ENCODE measurements at places on chromosomes 16 and 17. TPM values are rescaled to one million over a fixed set of nuclear protein-coding genes. Genes with fewer than 3 reads are reported as not detected.

DNA sequence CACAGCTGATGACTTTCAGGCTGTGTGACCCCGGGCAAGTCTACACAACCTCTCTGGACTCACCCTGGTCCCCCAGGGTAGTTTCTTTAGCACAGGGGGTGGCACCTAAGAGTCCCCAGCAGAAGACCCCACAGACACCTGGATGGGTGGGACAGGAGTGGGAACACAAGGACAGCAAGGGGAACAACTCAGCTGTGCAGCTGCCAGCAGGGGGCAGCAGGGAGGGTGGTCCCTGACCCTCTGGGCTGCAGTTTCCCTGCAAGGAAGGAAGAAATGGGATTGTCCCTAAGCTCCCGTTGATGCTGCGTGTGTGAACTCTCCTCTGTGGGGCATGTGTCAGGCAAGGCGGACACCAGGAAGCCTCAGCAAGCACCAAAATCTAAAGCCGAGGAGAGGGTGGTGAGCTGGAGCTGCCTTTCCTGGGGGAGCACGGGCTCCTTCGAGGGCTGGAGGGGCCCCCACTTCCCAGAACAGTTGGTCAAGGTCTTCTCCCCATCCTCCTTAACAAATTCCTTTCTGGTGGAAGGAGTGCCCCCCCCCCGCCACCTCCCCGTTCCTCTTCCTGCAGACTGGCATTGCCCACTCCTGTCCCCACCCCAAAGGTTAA is 24.1 kb upstream of the CDH5 start:
- peak; percentile 6 for DNase-seq

DNA sequence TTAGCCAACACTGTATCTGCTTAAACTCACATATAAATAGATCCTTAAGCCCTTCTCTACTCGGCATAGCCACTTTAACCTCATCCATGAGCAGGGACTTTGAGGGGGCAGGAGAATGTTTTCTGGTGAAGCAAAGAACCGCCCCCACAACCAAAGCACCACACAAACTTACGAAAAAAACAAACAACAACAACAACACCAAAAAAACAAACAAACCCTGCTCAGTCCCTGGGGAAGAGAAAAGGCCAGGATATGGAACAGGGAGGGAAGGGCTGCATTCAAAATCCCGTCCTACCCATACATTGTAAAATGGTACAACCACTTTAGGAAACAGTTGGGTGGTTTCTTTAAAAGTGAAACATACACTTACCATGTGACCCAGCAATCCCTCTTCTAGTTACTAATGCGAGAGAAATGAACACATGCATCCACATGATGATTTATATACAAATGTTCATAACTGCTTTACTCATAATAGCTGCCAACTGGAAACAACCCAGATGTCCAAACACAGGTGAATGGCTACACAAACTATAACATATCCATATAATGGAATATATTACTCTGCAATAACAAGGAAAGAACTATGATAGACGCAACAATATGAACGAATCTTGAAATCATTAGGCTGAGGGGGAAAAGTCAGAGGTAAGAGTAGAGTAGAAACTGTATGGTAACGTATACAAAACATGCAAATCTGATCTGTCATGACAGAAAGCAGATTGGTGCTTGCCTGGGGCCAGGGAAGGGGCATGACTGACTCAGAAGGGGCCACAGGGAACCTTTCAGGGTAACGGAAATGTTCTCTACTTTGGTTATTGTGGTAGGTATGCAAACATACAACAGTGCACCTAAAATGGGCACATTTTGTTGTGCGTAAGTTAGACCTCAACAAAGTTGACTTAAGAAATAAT is 37.7 kb upstream of the TOB1 start:
- DNase-seq = peak; percentile 84

GRCh38 chr16:3101841-3102470 is 2.9 kb upstream of the ZSCAN10 start:
- no peak for DNase-seq

- DNase-seq = peak; percentile 73
These were observed 63.5 kb upstream of the PVALEF start for GRCh38 chr17:81101614-81102306.

GRCh38 chr16:75787440-75787839 is 61.1 kb upstream of the CPHXL start:
- no peak for DNase-seq

DNA sequence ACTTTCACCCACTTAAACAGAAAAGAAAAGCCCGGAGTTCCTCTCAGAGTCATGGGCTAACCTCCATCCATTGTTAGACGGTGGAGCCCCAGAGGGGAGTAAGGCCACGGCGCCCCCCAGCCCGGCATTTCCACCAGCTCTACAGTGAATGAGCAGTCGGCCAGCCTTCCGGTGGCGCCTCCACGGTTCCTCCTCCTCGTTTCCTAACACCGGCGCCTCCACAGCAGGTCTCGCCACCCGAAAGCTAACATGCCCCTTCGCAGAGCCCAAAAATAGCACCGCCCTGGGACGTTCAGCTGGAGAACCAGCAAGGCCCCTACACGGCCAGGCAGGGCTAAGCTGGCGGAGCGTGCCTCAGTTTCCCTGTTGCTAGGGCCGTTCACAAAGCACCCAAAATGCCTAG is 858 bp downstream of the MMD start:
- DNase-seq = peak; percentile 38

GRCh38 chr17:83176623-83177583 is 97.5 kb downstream of the METRNL start:
- no peak for DNase-seq

DNA sequence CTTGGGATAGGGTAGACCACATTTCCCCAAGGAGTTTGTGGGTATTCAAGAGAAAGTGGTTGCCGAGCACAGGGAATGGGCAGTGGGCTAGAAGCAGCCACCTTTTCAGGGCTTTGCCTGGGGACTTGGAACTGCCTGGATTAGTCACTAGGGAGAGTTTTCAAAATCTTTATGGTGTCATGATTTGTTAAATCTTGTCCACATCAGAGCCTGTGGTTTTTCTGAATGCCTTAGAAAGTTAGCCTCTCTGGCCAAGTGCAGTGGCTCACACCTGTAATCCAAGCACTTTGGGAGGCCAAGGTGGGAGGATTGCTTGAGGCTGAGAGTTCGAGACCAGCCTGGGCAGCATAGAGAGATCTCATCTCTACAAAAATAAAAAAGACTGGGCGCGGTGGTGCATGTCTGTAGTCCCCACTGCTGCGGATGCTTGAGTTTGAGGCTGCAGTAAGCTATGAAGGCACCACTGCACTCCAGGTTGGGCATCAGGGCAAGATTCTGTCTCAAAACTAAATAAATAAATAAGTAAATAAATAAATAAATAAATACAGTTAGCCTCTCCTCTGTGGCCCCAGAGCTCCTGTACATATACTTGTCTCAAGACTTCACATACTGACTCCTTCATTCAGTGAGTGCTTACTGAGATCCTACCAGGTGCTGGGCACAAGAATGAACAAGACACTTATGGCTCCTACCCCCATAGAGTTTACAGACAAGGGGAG is 76.3 kb upstream of the HNF1B start:
- DNase-seq = no peak

DNA sequence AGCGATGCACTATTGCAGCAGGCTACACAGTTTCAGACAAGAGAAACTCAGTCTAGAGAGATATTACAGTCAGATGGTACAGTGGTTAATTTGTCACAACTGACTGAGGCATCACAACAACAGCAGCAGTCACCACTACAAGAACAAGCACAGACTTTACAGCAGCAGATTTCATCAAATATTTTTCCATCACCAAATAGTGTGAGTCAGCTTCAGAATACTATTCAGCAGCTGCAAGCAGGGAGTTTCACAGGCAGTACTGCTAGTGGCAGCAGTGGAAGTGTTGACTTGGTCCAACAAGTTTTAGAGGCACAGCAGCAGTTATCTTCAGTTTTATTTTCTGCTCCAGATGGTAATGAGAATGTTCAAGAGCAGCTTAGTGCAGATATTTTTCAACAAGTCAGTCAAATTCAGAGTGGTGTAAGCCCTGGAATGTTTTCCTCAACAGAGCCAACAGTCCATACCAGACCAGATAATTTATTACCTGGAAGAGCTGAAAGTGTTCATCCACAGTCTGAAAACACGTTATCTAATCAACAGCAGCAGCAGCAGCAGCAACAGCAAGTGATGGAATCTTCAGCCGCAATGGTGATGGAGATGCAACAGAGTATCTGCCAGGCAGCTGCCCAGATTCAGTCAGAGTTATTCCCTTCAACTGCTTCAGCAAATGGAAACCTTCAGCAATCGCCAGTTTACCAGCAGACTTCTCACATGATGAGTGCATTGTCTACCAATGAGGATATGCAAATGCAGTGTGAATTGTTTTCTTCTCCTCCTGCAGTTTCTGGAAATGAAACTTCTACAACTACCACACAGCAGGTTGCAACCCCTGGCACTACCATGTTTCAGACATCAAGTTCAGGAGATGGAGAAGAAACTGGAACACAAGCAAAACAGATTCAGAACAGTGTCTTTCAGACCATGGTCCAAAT is 34.1 kb downstream of the NQO1 start:
- DNase-seq = peak; percentile 77

GRCh38 chr16:68892898-68893297 is 49.6 kb downstream of the TANGO6 start:
- no peak for DNase-seq

DNA sequence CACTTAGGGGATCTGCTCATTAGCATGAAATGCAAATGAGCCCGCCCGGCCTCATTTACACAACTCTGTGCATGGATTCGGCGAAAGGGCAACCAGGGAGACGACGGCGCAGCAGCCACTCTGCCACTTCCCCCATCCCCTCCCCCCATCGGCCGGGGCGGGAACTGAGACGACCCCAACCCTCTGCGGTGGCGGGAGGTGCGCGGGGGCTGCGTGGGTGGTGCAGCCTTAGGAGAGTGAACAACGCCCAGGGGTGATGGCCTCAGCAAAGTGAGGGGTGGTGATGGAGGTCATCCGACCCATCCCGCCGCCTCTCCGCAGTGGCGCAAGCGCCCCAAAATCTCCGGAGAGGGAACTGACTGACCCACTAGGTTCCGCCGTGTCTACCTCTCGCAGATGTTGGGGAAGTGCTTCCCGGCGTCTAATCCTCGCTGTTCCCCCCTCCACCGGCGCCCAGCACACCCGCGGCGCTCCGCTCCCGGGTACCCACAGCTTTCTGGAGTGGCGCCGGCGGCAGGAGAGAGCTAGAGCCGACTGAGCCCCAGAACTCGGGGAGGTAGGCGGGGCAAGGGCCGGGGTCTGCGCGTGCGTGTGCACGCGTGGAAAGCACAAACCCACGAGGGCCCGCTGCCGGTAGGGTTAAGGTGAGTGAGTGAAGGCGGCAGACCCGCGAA is 1.4 kb upstream of the CACNA1G start:
- DNase-seq = no peak

DNA sequence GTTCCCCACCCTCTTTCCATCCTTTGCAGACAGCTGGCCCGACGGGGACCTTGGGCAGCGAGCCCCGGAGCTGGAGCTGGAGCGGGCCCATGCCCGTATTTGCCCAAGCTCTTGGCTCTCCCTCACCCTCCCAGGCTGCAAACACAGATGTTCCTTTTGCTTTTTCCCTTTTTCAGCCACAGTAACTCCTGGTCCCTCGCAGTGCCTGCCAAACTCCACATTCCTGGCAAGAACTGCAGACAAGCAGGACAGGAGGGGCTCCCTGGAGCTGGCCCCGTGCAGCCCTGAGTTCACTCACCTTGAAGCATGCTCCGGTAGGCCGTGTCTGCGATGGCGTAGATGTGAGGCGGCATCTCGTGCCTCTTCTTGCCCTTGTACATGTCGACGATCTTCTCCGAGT is 33.9 kb downstream of the MYH11 start:
- DNase-seq = no peak

DNA sequence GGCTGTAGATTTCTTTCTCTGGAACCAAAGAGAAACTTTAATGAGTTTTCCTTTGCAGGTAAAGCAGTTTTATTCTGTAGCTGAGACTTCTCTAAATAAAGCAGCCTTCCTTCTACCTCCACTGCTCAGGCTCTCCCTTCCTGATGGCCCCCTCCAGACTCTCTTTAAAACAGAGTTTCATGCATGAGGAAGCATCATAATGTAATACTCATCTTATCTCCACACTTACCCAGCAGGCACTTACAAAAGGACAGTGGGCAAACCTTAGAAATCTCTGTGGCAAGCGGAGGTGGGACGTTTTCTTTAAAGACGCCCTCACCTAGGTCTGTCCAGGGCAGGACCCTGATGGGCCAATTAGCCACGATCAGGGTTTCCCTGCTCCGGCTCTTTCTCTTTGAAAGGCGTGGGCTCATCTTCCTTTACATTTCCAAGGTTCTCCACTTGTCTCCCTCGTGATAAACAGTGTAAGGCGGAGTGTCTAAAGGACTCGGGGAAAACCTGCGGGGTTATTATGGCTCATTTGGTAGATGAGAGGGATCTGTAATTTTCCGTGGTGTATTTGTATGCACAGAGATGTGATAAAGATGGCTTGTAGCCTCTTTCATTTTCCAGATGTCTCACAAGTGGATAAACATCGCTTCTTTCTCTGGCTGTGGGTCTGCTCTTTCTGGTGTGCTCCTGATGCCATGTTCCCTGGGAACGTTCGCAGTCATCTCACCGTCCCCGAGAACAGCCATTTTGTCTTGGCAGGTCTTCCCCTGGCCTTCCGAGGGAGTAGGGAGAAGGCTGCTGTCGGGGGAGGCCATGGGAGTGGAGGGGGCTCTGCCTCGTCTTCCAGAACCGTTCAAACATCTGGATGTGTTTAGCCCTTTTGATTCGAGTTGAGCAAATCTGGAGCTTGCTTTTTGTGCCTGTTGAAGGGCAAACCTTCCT is 239.0 kb downstream of the CCDC182 start:
- DNase-seq = no peak

DNA sequence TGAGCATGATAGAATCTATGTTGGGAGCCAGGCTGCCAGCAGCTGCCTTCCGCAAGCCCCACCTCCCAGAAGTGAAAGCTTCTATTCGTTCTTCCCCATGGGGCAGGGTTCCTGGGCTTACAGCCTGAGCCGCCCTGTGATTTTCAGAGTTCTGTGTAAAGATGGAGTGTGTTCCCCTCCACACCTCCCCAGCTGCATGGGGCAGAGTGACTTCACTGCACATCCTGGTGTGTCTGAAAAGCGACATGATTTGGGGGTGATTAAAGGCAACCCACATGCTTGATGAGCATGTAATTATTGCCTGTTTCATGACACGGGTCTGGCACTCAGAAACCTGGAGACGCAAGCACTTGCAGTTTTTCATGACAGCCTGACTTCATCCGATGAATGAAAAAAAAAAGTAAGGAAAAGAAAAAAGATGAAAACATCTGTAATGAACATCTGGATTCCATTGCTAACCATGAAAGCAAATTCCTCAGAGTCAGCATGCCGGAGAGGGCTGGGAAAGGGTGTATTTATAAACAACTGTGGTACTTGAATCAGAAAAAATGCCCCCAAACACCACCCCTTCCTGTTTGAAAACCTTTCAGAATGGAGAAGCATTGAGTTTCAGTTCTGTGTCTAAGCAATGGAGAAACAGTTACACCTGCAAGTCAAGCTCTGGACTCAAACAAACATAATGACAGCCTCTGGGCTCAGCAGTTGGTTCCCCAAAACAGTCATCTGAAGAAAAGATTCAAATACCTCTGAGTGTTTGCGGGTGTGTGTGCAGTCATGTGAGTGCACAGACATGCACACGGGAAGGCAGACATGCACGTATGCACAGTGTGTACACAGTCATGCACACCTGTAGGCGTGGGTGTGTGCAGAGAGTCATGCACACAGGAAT is 266.0 kb downstream of the ENGASE start:
- no peak for DNase-seq

- DNase-seq = no peak
These were observed 420.1 kb downstream of the HS3ST4 start for GRCh38 chr16:26111900-26112299.

Gene TEKT1
- total RNA-seq = not detected

Gene CFAP119
- 3.2 TPM for total RNA-seq

Gene KIF1C
- total RNA-seq = 50.6 TPM

Gene FBXW10
- total RNA-seq = 0.32 TPM
